ENCODE measurements at places on chromosomes 11 and 22. TPM values are rescaled to one million over a fixed set of nuclear protein-coding genes. Genes with fewer than 3 reads are reported as not detected.

The SNX32 gene
- 0.08 TPM for total RNA-seq

The CST6 gene
- total RNA-seq, result not detected

The MPPED2 gene
- not detected for total RNA-seq

The LMNTD2 gene
- total RNA-seq, result 2.8 TPM

The LARGE2 gene
- 2.7 TPM for total RNA-seq

The DSCAML1 gene
- 0.16 TPM for total RNA-seq

The LARGE1 gene
- 5.0 TPM for total RNA-seq

The TYR gene
- total RNA-seq, result not detected

The GRM5 gene
- total RNA-seq, result not detected

The FZD4 gene
- 1.2 TPM for total RNA-seq

The KCNJ1 gene
- total RNA-seq, result not detected

The C11orf87 gene
- 0.05 TPM for total RNA-seq

The INS gene
- not detected for total RNA-seq

The TMEM135 gene
- total RNA-seq, result 7.6 TPM

The WBP2NL gene
- 0.09 TPM for total RNA-seq

The CACNA1I gene
- total RNA-seq, result 0.07 TPM

The MMP27 gene
- not detected for total RNA-seq

The SLC5A12 gene
- total RNA-seq, result not detected

The ACER3 gene
- 17.3 TPM for total RNA-seq

The DCDC1 gene
- total RNA-seq, result 0.40 TPM

The MPZL3 gene
- total RNA-seq, result 0.37 TPM

The PDGFB gene
- total RNA-seq, result 3.2 TPM

The RTN4RL2 gene
- 87.5 TPM for total RNA-seq

The UPK3A gene
- not detected for total RNA-seq

The UCP3 gene
- total RNA-seq, result 0.89 TPM

The LRRC75B gene
- 8.8 TPM for total RNA-seq

The MFRP gene
- total RNA-seq, result not detected

The APOL4 gene
- total RNA-seq, result 0.03 TPM

The C11orf97 gene
- total RNA-seq, result not detected

The CCDC86 gene
- total RNA-seq, result 97.8 TPM

The BBOX1 gene
- 0.08 TPM for total RNA-seq

The SHANK2 gene
- 6.4 TPM for total RNA-seq

The MAP6 gene
- total RNA-seq, result 1.1 TPM

The DGAT2 gene
- total RNA-seq, result 2.1 TPM

The EP300 gene
- total RNA-seq, result 19.7 TPM

The GAL gene
- total RNA-seq, result 19.5 TPM

The FAM89B gene
- total RNA-seq, result 49.9 TPM

The TSPAN18 gene
- 3.2 TPM for total RNA-seq

The MS4A3 gene
- not detected for total RNA-seq

The SLC22A6 gene
- total RNA-seq, result not detected

The OR8D4 gene
- not detected for total RNA-seq

The UBQLN3 gene
- total RNA-seq, result not detected

The CDC45 gene
- 24.5 TPM for total RNA-seq

The MUC5B gene
- 2.2 TPM for total RNA-seq

The RHOG gene
- total RNA-seq, result 97.3 TPM

The APOL5 gene
- total RNA-seq, result not detected

The MS4A6E gene
- not detected for total RNA-seq

The IRAG1 gene
- total RNA-seq, result 0.06 TPM

The KCNE3 gene
- not detected for total RNA-seq

The CWC15 gene
- 30.2 TPM for total RNA-seq

The DYNC2H1 gene
- total RNA-seq, result 5.9 TPM

The ELMOD1 gene
- 0.05 TPM for total RNA-seq

The C2CD3 gene
- total RNA-seq, result 19.4 TPM

The NRGN gene
- total RNA-seq, result 6.0 TPM

The GAB4 gene
- total RNA-seq, result not detected

The KDM4E gene
- not detected for total RNA-seq

The NPTXR gene
- total RNA-seq, result 8.9 TPM
